CD4-positive, alpha-beta T cell treated with Interferon gamma for 1 hour (primary cell): ENCODE measurements at places on chromosomes 12 and 14.
A peak's percentile ranks its signal among the peaks of the same experiment; 100 is the strongest.

DNA sequence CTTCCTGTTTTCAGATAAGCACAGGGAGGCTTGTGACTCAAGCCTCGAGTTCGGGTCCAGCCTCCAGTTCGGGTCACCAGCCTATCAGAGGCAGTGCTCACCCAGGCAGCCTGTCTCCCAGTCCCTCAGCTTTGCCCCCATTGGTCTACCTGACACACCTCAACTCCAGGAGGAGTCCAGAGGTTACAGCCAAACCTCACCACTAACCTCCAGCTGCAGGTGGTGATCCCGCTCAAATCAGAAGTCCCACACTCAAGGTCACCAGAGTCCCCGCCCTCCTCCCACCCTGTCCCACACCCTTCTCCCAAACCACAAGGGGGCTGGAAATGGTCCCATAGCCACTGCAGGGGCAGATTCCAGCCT is 42.1 kb downstream of the KDM2B start:
- no peak for DNase-seq

GRCh38 chr14:60775296-60775695 is 40.7 kb downstream of the MNAT1 start:
- no peak for DNase-seq

DNA sequence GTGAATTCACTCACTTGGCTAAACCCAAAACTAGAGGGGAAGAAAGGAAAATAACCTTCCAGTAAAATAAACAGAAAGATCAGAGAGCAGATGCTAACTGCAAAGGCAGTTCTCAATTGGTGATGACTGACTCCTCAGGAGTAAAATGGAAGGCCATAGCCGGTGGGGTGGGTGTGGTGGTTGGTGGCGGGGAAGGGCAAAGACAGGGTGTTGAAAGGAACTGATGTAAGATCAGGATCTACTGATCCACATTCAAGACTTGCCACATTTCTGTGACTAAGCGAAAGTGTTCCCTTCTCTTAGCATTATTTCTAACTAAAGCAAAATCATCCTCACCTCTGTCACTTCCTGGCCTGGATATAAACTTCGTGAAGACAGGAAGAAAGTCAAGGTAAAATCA is 26.3 kb upstream of the TC2N start:
- DNase-seq, result peak; percentile 13

DNA sequence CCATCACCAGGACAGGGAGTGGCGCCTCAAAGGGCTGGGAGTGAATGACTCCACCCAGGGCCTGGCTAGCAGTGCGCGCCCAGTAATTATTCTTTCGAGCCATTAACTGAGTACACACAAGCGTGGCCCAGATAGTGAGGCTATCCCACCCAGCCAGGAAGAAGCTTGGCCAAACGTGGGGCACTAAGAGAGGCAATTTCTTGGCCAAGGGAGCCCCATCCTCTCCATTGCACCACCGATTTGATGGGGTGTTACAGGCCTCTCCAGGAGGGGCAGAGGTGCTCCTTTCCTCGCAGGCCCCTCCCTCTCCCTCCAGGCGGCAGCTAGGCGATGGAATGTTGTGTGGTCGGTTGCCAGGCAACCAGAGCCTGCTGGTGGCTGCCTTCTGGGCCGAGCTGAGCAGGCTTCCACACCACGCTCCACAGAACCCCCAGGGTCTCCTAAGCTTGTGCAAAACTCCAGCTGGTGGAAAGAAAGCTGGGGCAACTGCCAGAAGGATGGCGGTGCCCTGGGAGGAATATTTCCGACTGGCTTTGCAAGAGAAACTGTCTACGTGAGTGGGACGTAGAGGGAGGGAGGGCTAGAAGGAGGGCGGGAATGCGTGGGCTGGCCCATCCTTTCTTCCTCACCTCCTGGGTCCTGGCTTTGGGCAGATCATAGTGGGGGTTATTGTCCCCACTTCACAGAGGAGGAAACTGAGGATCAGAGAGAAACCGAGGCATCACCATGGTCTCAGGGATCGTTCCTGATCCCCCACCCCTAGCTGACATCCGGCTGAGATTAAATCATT is at the start of gene CFAP73:
CFAP73 (plus strand) TSS at position 364 of the 790 bp plus-strand sequence; CDS start at position 498, 134 bp downstream.
- DNase-seq, result no peak

GRCh38 chr14:34180869-34181268 is 230.0 kb upstream of the EGLN3 start:
- DNase-seq, result no peak

DNA sequence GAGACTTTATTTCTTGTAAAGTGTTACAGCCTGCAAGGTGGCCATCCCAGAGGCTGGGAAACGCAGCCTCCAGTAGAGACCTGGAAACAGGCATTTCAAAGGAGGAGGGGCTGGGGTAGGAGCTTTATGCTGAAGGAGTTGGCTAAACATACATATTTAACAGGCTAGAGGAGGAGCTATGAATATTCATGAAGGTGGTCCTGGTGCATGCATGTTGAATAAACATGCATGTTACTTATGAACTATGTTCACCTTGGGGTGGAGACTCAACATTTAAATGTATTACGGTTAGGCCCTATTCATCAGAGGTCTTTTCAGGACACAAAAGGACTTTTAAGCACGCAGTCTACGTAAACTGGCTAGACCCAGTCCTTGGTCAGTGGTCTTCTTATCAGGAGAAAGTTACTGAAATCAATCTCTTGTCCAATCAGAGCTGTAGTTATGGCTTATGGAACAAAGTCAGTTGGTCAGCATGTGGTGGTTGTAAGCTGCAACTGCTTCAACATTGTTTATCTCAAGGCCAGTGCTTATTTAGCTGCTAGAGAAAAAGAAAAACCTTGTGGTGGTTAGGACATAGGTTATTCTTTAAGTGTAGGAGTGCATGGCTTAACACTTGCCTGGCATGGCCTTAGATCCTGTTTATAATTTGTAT is 11.4 kb upstream of the ARF6 start:
- DNase-seq, result no peak

DNA sequence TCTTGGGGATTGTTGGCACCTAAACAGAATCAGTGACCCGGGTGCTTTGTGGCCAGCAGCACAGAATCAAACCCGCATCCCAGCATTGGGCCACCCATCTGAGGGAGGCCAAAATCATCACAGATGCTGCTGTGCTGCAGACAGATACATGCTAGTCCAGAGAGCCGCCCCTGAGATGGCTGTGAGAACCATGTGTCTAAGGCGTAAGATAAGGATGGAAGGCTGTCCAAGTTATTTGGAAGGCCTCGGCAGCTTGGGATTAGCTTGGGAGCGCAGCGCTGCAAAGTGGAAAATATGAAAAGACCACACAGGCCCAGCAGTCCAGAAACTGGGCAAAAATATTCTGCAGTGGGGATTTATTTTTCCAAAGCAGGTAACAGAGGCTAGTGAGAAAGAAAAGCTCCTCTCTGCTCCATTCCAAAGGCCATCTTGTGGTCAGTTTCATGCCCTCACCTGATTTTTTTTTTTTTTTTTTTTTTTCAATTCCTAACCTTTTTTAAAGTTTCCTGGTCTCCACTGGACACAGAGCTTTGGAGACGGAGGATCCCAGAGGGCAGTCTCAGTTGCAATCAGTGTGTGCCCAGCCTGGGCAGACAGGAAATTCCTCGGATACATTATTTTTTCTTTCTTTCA is 178.9 kb upstream of the BCL2L14 start:
- no peak for DNase-seq

DNA sequence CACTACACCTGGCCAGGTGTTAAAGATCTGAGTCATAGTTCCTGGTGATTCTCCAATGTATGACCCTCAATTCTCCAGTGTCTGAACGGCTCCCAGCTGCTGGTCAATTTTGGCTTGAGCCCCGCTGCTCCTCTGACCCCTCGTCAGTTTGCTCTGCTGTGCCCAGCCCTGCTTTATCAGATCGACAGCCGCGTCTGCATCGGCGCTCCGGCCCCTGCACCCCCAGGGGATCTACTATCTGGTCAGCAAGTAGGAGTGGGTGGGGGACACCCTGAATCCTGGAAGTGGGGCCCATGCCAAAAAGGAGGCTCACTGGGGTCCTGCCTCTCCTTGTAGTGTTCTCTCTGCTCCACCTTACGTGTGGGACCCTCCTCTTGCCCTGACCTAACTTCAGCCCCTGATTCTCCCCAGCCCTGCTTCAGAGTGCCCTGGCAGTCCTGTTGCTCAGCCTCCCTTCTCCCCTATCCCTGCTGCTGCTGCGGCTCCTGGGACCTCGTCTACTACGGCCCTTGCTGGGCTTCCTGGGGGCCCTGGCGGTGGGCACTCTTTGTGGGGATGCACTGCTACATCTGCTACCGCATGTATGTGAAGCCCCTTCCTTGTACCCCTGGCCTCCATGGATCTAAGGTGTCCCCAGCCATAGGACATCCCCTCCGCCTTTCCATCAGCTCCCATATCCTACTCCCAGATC is 5.0 kb downstream of the SLC39A5 start:
- no peak for DNase-seq

DNA sequence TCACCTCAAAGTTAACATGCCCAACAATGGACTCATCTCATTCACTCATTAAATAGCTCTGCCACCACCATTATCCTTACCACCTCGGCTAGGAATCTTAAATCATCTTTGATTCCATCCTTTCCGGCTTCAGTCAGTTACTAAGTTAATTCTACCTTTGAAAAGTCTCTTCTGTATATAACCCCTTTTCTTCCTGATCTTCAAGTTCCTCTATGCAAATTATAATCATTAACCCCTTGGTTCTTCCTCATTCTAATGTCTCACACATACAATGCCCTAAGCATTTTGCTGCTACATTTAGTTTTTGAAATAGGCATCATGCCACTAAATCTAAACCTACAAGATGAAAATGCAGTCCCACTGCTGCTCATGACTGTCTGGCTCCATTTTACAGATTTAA is 51.6 kb downstream of the ATP2B1 start:
- DNase-seq, result no peak

GRCh38 chr12:130788515-130788914 is 50.5 kb downstream of the STX2 start:
- no peak for DNase-seq

DNA sequence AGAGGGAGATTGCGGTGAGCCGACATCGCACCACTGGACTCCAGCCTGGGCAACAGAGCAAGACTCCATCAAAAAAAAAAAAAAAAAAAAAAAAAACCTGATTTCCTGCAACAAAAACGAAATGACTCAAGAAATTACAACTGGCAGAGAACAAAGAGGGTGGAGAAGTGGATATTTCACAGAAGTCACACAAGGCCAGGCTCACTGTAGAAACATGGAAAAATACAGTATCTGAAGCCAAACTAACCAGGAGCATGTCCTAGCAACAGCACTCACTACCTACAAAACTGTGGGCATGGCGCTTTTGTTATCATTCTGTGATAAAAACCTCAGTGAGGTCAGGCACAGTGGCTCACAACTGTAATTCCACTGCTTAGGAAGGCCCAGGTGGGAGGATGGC is 11.7 kb upstream of the MMP17 start:
- DNase-seq, result no peak

DNA sequence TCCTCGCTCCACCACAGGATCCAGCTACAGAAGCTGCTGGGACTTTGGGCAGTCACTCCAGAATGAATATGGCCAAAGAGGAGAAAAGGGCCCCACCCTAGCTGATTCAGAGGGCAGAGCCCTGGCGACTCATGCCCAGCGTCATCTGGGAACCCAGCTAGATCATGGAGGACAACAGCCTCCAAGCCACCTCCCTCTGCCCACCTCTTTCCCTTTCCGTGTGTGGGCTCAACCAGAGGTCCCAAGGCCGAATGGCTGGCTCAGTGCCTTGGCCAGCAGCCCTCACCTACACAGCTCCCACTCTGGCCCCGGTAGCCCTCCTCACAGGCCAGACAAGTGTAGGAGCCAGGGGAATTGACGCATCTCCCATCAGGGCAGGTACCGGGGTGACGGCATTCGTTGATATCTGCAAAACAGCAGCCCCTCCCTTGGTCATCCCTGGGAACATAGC is 17.4 kb downstream of the ISCA2 start:
- DNase-seq, result no peak

GRCh38 chr12:89890161-89890560 is 181.5 kb upstream of the ATP2B1 start:
- DNase-seq, result no peak
